ENCODE measurements at places on chromosomes 16 and 17.

DNA sequence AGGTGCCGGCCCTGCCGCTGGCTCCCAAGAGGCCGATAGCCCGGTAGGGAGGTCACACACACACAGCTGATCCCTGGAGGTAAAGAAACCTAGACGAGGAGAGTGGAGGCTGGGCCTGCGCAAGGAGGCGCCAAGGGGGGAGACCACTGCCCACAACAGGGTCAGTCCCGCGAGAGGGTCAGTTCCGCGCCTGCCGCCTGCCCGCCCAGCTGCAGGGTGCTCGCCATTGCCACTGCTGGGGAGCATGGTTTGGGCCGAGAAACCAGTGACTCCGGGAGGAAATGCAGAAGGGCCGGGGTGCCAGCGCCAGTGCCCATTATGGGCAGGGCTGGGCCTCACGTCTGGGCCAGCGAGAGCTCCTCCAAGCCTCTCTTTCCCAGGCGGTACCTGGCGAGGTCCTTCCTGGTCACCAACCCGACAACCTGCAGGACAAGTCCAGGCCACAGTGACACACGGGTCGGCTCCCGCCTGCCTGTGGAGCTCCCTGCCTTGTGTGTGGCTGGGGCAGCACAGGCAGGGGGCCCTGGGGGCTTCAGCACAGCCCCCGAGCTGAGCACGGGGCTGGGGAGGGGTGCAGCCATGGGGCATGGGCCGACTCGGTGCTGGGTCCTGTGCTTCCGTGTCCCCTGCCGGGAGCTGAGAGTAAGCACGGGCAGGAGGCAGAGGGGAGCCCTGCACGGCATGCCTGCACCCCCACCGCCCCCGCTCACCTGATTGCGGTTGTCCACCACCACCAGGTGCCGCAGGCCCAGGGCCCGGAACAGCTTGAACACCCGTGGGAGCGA is 2.1 kb upstream of the CCDC154 start:
- no peak for DNase-seq

DNA sequence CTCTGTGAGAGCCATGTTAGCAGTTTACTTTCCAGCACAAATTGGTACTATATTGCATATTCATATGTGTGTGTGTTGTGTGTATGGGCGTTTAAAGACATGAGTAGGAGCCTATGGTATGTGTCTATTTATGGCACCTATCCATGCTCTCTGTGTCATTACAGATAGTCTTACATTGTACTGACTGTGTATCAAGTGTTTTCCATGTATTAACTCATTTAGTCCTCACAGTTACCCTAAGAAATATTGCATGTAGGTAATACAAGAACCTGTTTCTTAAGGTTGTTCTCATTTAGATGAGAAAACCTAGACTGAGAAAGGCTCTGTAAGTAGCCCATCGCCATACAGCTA is 1.6 kb downstream of the ALG1 start:
- no peak for DNase-seq

GRCh38 chr17:53570731-53571130 is 252.0 kb upstream of the KIF2B start:
- DNase-seq = no peak

- DNase-seq = no peak
These were observed 8.3 kb downstream of the MRPL27 start for GRCh38 chr17:50364715-50365114.

DNA sequence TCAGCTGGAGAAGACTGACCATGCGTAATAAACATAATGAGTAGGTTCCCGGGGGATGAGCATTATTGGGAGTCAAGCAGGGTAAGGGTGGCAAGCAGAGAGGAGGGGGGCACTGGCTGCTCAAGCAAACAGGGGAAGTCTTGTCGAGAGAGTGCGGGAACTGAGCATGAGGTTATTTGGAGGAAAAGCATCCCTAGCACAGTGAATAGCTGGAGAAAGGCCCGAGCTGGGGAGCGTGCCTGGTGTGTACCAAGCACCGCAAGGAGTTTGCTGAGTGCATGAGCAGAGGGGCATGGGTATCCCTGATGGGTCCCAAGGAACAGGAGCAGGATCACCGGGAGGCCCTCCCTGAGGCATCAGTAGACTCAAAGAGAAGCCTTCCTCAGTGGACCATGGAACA is 17.2 kb downstream of the CYTH1 start:
- no peak for DNase-seq

DNA sequence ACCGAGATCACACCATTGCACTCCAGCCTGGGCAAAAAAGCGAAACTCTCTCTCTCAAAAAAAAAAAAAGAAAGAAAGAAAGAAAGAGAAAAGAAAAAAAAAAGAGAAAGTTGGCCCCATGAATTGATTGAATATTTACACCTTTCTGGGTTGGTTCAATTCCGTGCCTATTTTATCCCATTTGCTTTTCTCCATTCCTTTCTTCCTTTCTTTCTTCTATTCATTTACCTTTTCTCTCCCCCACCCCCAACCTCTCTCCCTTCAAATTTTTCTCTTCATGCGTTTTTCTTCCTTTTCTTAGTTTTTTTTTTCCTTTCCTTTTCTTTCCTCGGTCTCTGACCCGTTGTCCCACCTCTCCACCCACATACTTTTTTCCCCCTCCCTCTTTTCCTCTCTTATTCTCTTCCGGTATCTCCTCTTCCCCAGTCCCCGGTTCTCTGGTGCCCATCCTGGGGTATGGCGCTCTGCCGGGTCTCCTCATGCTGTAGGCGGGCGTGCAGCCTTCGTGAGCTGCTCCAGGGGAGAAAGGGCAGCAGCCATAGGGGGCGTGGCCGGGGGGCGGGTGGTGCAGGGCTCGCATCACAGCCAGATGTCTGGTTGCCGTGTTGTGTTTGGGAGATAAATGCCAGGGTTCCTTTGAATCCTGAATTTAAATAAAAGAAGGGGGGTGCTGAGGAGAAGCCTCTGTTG is 5.3 kb upstream of the COL1A1 start:
- DNase-seq = no peak

- DNase-seq = no peak
These were observed 13.0 kb downstream of the PAM16 start for GRCh38 chr16:4338125-4338582.

- DNase-seq = no peak
These were observed 14.2 kb upstream of the NLRC3 start for GRCh38 chr16:3591436-3591803.

DNA sequence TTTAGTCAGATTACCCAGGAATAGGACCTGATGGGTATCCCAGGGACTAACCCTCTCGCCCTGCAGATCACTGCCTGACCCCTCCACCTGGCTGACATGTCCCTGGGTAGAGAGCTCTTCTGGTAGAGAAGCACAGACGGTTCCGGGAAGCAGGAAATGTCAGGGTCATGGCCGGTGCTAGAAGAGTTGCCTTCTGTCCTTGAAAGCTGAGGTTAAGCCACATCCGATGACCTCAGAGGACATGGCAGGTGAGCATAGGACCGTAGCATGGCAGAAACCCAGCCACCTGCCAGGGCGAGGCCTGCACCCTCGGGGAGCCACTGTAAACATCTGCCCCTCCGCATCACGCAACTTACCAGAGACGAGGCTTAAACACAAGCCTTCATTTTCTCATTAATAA is 483.7 kb downstream of the SOX9 start:
- no peak for DNase-seq

DNA sequence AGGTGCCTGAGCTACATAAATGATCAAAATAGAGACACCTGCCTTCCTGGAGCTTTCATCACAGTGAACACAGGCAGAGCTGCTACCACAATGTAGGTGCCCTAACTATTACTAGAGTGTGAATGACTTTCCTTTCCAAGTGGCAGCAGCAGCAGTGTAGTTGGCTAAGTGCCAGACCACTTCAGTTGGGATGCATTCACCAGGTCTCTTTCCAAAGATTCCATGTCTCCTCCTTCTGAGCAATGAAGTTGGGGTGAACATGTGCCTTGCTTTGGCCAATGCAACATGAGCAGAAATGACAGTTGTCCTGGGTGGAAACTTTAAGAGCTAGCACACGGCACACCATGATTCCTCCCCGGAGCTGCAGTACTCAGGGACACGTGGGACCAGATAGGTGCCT is 23.3 kb upstream of the CACNG4 start:
- no peak for DNase-seq

DNA sequence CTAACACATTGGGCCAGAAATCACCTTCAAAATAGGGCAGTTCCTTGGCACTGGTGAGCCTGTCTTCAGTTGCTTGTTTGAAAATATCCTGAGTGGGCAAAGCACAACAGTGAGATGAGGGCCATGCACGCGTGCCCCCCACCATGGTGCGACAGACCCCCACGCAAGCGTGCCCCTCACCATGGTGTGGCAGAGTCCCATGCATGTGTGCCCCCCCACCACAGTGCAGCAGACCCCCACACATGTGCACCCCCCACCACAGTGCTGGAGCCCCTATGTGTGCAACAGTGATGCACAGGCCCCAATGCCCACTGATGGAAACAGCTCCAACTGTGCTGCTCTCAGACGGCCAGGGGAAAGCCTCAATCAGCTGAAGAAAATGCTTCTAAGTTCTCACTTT is 18.8 kb upstream of the TRAP1 start:
- no peak for DNase-seq

- DNase-seq = no peak
These were observed 537 bp downstream of the CNOT1 start for GRCh38 chr16:58628845-58629732.

- peak; percentile 50 for DNase-seq
These were observed 1.6 kb downstream of the TMC8 start for GRCh38 chr17:78132084-78132676.

- DNase-seq = no peak
These were observed 20.5 kb downstream of the EMC8 start for GRCh38 chr16:85778873-85779272.

DNA sequence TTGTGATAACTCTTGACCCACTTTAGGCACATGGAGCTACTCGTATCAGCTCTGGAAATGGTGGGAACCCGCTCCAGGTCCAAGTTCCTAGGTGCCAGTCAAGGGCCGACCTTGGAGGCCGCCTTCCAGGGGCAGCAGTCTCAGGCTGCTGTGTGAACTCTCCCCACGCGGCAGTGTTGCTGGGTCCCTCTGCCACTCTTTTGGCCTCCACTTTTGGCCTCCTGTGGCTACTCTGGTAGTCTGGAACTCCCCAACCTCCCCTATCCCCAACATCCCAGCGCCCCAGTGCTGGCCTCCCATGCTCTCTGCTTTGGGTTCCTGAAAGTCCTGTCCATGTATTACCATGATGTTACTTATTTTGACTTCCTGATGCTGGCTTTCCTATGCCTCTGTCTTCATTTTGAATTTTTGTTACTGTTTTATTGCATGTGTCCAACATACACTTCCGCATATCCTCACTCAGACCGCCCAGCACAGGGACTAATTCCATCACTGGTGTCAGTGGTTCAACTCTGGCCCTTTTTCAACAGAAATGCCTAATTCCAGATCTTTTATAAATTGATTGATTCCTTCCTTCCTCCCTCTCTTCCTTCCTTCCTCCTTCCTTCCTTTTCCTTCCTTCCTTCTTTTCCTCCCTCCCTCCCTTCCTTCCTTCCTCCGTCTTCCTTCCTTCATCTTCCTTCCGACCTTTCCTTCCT is 44.1 kb downstream of the COX4I1 start:
- no peak for DNase-seq

DNA sequence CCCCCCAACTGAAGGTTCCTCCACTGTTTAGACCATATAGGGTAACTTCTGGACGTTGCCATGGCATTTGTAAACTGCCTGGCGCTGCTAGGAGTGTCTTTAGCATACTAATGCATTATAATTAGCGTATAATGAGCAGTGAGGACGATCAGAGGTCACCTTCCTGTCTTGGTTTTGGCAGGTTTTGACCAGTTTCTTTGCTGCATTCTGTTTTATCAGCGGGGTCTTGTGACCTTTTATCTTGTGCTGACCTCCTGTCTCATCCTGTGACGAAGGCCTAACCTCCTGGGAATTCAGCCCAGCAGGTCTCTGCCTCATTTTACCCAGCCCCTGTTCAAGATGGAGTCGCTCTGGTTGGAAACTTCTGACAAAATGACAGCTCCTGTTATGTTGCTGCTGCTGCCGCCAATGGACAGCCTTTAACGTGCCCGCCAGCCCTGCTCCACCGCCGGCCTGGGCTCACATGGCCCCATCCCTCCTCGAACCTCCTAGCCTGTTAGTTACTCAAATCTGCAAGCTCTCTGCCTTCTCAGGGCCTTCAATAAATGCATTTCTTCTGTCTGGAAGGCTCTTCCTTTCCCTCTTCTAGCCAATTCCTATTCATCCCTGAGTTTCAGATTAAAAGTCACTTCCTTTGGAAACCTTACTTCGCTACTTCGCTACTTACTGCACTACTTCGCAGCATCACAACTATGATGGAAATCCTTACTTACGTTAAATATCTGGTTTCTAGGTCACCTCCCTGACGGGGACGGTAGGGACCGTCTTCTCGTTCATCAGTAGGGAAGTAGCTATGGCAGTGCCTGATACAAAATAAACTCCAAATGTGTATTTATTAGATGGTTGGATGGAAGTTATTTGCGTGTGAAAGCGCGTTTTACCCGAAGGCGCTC is 640 bp upstream of the NAGLU start:
- no peak for DNase-seq

GRCh38 chr16:10895053-10895946 is 18.3 kb downstream of the CIITA start:
- DNase-seq = no peak

DNA sequence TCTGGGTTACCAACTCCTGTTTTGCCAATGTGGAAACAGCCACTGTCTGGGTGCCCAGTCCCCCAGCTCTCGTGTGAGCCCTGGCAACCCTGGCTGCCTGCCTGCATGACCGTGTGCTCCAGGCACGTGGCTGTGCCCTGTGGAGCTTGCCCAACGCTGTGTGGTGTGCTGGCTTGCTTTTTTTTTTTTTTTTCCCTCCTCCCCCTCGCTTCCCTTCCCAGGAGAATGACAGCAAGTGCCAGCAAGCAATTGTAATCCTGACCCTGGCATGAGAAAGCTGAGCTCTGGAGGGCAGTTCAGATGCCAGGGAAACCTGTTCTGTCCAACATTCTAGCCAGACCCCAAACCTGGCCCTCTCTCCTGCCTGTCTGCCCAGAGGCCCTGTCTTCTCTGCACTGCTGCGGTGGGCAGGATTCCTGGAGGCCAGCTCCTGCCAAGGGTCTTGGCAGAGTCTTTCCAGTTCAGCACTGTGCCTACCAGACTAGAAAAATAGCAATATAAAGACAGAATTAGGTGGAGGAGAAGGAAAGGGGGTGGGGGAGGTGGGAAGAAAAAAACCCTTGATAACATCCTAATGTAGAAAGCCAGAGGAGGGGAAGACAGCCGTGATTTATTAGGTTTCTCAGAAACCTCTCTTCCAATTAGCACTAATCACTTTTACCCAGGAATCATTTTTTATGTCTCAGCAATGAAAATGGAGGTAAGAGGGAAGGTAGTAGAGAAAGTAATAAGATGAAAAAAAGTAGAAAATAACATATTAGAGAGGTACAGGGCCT is 9.0 kb downstream of the HLF start:
- DNase-seq = no peak

DNA sequence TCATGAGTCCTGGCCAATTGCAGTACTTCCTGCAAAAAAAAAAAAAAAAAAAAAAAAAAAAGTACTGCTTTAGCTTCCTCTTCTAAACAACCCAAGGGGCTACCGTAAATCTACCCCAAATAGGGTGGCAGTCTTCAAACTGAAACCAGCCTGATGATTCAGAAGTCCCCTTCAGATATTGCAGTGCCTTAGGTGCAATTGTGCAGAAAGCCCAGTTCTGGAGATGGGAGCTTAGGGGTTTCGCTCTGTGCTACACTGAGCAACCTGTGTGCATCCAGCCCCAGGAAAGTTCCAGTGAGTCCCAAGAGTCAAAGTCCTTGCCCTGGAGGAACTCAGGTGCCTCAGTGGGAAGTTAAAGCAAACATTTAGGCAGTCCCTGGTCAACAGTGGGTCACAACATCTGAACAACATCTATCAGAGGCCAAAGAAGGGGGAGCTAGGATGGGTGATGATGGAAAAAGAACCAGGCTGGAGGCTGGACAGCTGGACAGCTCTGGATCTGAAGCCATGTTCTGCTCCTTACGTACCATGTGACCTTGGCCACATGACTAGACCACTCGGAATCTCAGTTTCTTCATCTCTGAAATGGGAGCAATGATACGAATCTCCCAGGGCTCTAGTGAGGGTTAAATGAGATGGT is 6.7 kb upstream of the CIITA start:
- DNase-seq = no peak
